ENCODE measurements at places on chromosomes 11 and 22.
A peak's percentile ranks its signal among the peaks of the same experiment; 100 is the strongest.

DNA sequence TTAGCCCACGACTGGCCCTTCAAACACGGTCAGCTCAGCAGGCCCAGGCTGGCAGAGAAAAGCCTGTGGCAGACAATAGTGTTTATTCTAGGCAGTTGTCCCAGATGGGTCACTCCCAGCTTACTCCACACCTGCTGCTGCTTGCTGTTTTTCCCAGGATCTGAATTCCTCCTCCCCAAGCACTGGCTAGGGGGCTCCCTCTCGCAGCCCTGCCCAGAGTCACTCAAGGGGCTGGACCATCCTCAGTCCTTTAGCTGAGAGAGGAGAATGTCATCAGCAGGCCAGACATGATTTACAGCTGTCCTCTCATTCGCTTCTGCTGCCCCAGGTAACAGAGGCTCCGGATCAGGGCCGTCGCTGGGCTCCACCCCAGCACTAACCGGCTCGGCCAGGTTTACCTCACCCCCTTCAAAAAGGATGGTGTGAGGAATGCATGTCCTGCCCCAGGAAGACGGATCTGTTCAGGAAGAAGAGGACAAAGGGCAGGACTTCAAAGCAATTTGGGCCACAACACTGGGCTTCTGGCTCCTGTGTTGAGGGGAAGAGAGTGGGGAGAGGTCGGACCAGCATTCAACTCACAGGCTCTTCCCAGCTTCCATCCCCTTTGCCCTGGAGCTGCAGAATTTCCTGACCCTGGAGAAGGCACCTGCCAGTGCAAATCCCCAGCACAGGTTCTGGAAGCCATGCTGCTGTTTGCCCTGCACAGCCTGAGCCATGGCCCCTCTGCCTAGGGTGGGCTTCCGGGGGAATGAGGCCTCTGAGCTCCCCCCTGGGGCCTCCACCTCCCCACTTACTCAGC lies 59.7 kb upstream of the BARX2 start:
- DNase-seq, result no peak

- DNase-seq, result no peak
Measured at GRCh38 chr11:133659538-133660201, 127.4 kb upstream of the OPCML start.

- DNase-seq, result no peak
Measured at GRCh38 chr22:49004484-49005399, 822.9 kb downstream of the BRD1 start.

GRCh38 chr11:131658952-131659351 lies 288.5 kb downstream of the NTM start:
- DNase-seq, result peak; percentile 33

GRCh38 chr11:45446434-45446833 lies 160.3 kb upstream of the SYT13 start:
- no peak for DNase-seq

GRCh38 chr11:92269021-92269420 lies 44.4 kb downstream of the FAT3 start:
- DNase-seq, result no peak

Data from GM12891 (cell line).